Fibroblast of mammary gland (primary cell): ENCODE measurements at places on chromosomes 7 and 10.

DNA sequence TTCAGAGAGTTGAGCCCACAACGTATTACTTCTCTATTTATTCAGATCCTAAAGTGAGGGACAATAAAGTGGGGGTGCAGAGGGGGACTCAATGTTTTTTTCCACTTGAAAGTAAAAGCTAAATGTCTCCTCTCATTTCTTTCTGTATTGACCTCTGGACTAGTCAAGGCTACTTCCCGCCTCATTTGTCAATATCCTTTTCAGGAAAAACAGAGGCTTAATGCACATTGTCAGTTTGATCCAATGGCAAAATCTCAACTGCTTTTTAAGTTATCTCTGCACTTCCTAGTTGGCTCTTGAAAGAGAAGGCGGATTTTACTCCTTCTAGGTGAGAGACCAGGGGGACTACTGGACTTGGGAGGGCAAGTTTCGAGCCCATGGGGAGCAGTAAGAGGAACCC is 56.4 kb downstream of the HIPK2 start:
- DNase-seq = no peak

- DNase-seq = no peak
Observed at GRCh38 chr10:124002391-124003069, 90.9 kb downstream of the CHST15 start.

DNA sequence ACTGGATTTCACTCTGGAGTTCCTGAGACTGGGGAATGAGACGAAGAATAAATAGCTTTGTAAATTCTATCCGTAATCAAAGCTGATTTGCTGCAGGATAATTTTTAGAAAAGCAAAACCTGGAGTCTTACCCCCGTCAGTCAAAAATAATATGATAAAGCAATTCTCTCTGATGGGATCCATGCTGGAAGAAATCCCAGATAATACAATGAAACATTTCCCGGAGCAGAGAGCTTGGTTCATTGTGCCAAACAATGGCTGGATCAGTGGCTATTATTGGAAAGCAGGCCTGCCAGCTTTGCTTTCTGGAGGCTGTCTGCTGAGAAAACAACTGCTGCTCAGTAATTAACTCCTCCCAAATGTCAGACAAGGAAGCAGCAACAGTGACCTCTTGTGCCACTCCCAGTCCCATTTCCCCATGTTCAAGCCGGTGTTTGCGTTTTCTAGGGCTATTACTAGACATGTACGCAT is 609.4 kb upstream of the PCDH15 start:
- peak; percentile 12 for DNase-seq

DNA sequence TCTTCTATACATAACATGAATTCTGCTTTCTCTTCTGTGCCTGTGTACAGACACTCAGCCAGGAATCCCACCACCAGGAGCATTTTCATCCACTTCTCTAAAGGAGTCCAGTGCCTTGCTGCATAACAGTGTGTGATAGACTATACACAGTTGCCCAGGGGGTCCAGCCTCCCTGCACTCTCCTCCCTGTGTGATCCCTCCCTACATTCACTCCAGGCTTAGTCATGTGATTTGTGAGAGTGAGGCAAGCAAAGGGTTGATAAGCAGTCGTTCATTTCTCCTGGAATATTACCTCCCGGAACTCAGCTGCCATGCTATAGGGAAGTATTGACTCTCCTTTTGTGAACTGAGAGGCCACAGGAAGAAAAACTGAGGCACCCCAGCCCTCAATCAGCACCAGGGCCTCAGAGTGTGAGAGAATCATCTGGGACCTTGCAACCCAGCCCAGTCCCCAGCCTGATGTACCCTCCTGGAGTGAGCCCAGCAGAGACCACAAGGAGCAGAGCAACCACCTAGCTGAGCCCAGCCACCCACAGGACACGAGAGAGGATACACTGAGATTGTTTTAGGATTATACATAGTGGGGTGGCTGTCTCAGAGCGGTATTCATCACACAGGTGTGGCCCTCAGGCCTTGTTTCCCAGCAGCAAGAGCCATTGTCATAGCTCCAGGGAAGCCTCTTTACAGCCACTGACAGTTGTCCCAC is 45.0 kb upstream of the EEPD1 start:
- no peak for DNase-seq

- no peak for DNase-seq
Observed at GRCh38 chr10:124436191-124436638, 13.6 kb downstream of the NKX1-2 start.

- DNase-seq = peak; percentile 81
Observed at GRCh38 chr10:90911133-90912051, 9.5 kb downstream of the ANKRD1 start.

DNA sequence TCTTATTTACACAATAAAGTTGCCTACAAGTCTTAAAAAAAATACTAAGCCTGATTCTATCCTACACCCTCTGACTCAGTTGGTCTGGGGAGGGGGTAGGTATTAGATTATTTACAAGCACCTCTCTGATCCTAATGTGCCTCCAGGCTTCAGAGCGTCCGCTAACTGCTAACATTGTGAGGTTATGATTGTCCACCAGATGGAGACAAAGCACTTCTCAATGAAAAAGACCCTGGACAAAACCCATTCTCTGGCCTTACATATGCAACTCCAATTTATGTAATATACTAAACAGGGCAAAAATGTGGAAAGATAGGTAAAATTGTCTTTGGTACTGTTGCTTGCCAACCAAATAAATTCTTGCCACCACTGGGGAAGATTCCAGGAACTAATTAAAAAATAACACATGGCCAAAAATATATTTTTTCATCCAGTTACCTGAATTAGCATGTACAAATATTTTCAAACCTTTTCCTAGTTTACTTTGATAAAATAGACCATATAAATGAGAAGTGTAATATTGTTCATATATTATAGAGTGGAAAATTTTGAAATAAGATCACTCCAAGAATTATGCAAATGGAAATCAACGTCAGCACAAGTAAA is 92.4 kb downstream of the KIF20B start:
- peak; percentile 75 for DNase-seq

DNA sequence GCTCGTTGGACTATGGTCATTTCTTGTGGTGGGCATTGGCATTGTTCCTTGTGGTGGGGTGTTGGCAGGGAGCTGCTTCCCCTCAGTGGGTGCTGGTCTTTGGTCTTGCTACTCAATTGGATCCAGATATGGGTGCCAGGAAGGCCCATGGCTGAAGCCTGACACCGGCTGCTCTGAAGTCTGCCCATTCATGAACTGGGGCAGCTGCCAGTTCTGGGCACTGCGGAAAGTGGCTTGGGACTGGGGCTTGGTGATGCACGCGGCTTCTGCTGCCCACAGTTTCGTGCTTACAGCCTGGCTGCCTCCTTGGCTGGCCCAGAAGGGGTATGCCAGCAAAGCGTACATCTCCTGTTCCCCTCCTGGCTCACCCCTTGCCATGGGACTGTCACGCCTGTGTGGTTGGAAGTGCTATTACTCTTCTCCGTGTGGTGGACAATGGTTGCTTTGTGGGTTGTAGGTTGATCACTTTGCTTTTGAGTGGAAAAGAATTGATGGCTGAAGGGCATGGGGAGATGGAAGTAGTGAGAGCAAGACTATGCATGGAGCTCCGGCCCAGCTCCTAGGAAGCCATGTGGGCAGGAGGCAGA is 54.7 kb downstream of the ADAMTS14 start:
- DNase-seq = no peak

DNA sequence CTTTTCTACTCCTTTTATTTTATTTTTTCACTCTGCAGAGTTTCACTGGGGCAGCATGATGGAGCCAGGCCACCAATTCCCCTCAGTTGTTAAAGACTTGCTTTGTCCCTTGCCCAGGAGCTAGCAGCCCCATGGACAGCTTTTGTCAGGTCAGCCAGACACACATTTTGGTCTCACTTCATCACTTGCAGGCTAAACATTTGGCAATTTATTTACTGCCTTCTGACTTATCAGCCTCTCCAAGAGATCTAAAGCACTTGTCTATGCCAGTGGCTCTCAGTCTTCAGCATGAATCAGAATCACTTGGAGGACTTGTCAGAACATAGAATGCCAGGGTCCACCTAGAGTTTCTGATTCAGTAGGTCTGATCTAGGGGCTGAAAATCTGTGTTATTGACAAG is 66.4 kb upstream of the GDF10 start:
- DNase-seq = no peak

DNA sequence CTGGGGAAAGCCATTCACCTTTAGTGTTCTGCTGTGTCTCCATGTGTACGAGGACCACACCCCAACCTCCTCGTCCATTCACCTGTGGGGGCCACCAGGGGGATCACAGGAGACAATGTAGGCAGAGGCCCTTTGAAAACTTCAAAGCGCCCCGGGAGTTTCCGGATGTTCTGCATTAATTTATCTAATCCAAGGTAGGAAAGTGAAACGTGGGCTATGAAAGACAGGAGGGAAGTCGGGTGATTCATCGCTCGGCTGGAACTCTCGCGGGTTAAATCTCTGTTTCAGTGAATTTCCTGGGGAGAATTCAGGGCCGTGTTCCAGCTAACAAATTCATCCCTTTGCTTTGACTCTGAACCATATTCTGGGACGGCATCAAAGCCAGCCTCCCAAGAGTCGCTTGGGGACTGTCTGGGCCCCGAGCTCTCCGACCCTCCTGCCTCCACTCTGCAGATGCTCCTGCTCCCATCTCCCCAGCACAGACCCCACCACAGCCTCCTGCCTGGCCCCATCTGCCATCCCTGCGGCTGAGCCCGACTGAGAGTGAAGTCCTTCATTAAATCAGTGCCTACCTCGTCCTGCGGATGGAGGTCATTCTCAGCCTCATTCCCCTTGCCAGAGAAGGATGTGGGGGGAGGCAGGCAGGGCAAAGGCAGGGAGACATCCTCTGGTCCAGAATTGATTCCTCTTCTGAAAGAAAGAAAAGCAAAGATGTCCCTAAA is 114.1 kb upstream of the CARD11 start:
- peak; percentile 45 for DNase-seq

- peak; percentile 76 for DNase-seq
Observed at GRCh38 chr10:26556748-26557640, 118.9 kb downstream of the APBB1IP start.

DNA sequence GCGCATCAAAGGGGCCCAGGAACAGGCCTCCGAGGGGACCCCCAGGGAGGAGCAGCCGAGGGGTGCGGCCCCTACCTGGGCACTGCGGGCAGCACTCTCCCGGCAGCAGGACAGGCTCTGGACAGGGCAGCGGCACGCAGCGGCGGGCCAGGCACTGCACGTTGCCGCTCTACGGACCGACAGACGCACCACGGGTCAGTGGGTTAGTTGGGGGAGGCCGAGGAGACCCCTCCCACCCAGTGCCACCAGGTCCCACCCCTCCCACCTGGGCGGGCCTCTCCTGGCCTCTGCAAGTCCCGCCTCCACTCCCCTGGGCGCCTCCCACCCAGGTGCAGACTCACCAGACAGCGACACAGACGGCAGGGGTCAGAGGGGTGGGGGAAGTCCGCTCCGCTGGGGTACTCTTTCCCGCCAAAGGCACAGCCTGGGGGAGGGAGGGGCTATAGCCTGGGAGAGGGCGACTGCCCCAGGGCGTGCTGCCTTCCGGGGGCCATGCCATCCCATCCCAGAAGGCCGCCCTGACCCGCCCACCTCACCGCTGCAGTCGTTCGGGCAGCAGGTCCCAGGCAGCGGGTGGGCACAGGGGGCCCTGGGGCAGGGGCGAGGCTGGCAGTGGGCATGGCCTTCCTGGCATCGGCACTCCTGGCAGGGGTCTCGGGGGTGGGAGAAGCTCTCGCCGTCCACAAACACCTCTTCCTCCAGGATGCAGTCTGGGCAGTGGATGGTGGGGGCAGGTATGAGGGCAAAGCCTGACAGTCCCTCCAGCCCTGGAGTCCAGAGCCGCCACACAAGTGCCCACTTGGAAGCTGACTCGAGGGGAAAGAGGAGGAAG is 19.2 kb downstream of the KCP start:
- no peak for DNase-seq

DNA sequence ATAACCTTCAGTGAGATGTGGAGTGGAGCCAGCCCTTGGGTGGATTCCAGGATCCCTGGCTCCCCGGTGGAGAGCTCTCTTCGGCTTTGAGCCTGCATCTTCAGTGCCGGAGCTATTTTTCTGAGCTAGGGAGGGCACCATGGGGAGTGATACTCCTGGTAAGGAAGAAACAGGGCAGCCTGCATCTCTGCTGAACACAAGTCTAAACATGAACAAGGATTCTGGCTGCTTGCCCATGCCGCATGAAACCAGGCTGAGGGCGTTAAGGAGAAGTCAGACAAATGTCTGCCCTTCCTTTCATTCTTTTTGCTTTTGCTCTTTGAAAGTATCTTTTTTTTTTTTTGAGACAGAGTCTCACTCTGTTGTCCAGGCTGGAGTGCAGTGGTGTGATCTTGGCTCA is 60.4 kb downstream of the EVX1 start:
- peak; percentile 2 for DNase-seq

- no peak for DNase-seq
Observed at GRCh38 chr10:132355754-132356153, 23.8 kb downstream of the LRRC27 start.

DNA sequence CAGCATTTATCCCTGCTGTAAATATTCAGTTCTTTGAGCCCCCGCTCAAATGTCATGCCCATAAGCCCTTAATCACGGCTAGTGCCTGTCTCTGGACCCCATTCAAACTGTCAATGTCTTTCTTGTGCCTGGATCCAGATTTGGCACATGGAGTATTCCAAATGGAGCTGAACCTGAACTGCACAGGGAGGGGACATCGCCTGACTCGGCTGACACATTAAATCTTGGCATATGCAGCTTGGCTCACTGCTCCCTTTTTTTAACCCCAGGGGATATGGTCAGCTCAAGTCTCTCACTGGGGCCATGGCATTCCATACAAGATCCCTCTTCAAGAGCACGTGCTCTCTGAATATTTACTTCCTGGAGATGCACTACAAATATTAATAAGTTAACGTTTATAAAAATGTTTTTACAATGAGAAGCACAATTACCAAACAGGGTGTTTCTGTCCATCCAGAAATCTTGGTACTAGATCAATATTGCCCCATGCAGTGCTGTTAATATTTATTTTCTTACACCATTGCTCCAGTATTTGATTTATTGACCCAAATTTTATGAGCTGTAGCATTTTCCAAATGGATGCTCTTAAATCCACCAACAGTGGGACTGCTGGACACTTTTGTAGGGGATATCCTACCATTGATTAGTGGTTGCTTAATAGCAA is 57.4 kb downstream of the FGFR2 start:
- DNase-seq = no peak

DNA sequence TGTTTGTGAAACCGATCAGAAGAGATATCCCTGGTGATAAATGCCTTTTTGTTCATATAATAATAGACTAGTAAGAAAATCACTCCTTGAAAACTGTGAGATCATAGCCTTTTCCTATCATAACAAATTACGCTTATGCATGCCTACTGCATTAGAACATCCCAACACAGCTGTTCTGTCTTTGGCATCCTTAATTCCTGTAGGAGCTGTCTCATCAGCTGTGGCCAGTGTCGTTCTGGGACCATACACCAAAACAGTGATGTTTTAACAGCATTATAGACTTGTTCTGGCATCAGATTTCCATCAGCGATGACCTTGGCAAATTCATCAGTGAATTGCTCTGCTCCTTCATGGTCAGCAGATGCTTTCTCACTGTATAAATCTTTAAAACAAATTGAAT is 423.6 kb upstream of the LRGUK start:
- DNase-seq = peak; percentile 82

- no peak for DNase-seq
Observed at GRCh38 chr10:28959850-28960501, 282.7 kb downstream of the BAMBI start.
